ENCODE measurements at places on chromosomes 12 and 14.
A peak's percentile ranks its signal among the peaks of the same experiment; 100 is the strongest.

- no peak for DNase-seq
Measured at GRCh38 chr12:69708649-69709048, 9.5 kb upstream of the BEST3 start.

GRCh38 chr14:96117960-96118359, 78.8 kb downstream of the C14orf132 start:
- DNase-seq: no peak

DNA sequence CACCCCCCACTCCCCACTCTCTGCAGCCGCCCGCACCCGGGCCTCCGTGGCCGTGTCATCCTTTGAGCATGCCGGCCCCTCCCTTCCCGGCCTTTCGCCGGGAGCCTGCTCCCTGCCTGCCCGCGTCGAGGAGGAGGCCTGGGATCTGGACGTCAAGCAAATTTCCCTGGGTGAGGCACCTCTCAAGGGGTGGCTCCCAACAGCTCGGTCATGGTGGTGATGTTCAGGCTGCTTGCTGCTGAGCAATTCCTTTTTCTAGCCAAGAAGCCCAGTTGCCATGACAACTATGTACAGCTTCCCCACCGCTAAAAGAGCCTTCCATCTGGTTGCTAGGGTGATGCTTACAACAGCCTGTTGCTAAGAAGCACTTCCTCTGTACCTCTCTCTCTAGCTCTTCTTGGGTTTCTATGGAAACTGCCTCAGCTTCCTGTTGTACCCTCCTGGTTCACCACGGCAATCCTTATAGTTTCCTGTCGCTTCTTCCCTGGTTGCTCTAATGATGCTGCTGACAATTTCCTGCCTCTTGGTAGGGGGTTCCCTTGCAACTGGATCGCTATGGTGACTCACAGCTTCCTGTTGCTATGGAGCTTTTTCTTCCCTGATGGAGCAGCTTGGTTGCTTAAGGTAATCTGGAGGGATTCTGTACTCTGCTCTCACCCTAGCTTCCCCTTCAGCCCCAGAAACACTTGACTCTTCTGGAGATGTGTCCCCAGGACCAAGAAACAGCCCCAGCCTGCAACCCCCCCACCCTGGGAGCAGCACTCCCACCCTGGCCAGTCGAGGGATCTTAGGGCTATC, 11.0 kb downstream of the ZNF219 start:
- peak; percentile 94 for DNase-seq

DNA sequence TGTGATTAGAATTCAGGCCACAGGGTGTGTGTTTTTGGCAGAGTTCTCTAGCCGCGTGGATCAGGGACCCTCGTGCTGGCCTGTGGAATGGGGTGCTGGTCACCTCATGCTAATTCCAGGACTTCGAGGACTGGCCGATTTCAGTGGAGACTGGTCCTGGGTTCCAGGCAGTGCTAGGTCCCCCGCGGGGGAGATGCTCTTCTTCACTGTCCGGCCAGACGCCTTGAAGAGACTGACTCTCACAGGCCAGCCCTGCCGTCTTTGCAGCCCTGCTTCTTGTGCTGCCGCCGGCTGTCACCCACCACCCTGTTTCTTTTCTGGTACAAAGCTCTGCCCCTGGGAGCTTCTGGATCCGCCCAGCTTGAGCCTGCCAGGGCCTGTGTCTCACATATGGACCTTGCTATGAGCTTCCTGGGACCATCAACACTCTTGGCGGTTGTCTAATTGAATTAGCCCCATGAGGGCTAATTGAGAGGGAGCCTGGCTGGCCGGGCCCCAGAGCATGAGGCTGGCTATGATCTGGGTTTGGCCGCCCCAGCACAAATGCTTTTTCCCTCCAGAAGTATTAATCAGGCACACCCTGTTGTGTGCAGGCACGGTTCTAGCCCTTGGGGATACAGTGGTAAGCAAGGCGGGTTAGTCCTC, 8.2 kb downstream of the MLXIP start:
- DNase-seq: no peak

DNA sequence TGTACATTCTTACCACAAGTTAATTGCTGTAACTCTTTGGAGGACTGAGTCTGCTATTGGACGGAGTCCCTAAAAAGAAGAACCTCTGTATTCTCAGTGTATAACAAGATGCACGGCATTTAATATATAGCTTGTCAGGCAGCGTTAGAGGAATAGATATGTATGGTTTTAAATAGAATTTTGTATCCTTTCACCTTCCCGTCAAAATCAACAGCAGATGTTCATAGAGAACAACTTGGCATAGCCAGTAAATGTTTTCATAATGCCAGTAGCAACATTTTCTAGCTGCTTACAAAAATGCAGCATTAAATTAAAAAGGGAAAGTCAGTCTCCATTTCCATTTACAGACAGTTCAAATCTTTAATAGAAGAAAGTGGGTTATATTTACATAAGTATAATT, 6.8 kb downstream of the SCYL2 start:
- no peak for DNase-seq

DNA sequence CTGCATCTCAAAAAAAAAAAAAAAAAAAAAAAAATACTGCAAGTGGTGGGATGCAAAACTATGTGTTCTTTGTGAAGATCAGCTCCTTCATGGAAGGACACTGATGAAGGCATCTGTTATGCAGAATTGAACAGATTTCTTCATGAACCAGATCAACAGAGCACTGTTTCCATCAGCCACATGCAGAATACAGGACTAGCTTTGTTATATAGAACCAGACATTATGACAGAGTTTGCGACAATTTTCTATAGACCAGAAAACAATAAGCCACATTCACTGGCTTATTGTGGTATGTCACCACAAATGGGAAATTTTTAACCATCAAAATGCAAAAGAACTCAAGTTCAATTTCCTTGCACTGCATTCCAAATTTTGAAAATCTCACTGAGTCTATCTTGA, 34.7 kb downstream of the CIT start:
- no peak for DNase-seq

Data from fibroblast of skin of abdomen (primary cell).